ENCODE measurements at places on chromosomes 6 and 20.

DNA sequence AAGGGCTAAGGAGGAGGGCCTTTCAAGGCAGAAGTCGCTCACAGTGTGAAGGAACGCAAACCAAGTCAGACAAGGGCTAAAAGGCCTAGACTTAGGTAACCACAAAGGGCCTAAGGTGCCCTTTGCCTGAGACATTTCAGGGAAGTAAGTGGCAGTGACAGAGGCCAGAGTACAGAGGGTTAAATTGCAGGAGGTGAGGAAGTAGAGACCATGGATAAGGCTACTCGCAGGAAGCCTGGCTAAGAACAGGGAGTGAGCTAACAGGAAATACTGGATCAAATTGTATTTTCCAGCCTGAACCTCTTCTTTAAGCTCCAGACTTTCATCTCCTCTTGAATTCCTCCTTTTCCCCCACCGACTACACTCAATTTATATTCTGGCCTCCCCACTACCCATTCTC, 16.6 kb downstream of the ZHX3 start:
- DNase-seq = no peak

GRCh38 chr20:31869942-31870725, at the start of the genes DUSP15 and TTLL9:
Gene DUSP15 (minus strand): TSS chr20:31870527. CDS start chr20:31870337, 190 bp downstream.
Gene TTLL9 (plus strand): TSS chr20:31870634. CDS start chr20:31871127, 493 bp downstream.
- no peak for DNase-seq

- DNase-seq = no peak
These were observed 159.9 kb upstream of the PCSK2 start for GRCh38 chr20:17066902-17067301.

DNA sequence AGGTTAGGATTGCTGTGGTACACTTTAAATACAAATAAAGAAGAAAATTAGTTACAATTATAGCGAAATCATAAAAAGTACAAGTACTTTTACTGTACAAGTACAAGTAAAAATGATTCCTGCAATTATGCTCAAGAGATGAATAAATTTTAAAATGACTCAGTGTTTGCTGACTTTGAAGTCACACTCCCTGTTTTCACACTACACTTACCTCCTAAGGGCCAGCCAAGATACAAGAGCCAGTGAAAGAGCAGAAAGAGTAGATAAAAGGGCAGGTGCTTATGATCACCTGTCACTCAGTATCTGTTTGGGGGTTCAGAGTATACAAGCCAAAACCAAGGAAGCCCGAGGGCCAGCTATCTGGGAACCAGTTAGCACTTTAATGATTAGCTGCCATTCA, 41.0 kb upstream of the COL21A1 start:
- no peak for DNase-seq

DNA sequence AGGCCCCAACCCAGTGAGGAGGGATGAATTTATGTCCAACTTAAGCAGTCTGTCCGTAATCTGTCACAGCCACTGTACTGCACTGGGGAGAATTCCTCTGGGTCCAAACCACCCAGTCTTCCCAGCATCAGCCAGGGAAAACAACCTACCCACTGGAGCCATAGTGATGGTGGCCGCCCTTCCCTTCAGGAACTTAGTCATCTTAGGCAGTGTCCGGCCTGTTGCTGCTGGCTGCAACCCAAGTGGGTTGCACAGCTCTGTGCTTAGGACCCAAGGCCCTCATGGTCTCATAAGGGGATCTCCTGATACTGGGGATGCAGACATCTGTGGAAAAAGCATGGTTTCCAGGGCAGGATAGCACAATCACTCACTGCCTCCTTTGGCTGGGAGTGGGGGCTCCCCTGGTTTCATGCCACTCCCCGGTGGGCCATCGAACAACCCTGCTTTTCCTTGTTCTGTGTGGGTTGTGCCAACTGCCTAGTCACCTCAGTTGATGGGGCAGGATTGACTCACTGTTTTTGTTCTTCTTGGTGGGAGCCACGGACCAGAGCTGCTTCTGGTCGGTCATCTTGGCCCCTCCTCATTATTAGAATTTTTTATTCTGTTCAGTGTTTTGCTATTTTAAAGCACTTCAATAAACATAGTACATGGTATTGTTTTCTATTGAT, 591.9 kb downstream of the DOK5 start:
- DNase-seq = no peak

DNA sequence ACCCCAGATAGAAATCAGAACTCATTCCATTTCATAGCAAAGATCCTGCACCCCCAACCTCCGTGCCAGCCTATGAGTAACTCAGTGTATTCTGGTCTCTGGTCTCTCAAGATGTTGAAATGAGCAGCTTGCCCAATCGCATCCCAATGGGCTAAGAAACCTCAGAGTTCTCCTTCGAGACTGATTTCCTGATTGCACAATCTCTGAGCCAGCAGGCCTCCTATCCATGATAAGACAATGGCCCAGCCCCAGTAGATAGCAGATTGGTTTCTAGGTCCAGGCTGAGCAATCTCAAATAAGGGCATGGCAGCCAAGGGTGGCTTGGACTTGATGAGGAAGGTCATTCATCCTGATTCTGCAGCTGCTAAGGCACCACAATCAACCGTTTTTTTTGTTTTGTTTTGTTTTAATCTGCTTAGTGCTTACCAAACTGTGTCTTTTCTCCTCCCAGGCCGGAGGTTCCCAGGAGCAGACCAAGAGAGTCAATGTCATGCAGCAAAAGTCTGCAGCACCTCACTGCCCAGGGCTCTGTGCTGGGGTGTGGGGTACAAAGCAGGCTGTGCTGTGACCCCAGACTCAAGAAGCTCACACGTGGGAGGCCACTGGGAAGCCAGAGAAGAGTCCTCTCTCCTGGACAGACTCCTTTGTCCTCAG, 125.1 kb upstream of the NXT1 start:
- DNase-seq = peak; percentile 97

DNA sequence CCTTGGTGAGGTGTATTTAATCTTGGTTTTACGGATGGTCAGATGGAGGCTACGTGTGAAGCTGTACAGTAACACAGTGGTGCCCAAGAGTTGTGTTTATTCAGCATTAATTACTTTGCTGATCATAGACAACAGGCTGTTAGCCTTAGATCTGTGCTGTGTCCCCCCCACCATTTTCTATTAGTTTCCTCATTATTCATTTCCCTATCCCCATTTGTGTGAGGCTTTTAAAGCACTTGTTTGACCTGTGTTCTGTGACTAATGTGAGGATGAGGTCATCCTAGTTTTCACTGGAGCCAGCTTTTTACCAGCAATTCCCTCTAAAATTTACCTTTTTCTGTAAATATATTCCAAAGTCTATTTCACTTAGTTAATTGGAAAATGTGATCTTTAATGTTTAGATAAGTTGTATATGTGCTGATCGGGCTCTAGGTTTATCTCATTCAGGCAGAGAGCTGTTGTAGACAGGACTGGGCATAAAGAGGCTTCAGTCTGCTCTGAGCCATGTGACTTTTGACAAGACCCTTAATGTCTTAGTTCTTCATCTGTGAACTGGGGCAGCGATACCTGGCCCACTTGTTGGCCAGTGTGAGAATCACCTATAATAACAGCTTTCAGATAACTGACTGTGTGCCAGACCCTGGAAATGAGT, 8.4 kb downstream of the MAPRE1 start:
- no peak for DNase-seq

DNA sequence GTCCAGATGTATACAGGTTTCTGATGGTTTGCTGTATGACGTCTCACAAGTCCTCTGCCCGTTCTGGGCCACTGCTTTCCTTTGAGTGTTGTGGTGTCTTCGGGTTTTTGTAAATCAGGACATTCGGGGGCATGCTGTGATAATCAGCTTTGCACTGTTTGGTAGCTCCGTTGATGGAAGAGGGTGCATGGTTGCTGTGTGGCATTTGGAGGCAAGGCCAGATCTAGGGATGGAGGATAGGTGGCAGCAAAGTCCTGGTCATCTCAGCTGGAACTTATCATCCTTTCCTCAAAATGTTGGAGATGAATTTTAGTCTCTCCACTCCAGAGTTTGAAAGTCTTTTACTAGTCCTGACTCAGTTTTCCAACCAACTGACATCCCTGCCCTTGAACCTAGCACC, 91.0 kb downstream of the SCP2D1 start:
- no peak for DNase-seq

- no peak for DNase-seq
These were observed 176.6 kb downstream of the BCKDHB start for GRCh38 chr6:80282913-80283554.

- DNase-seq = peak; percentile 11
These were observed 66.7 kb upstream of the TOP1 start for GRCh38 chr20:40961686-40962640.

- DNase-seq = no peak
These were observed 110.2 kb downstream of the AGPAT4 start for GRCh38 chr6:161163466-161164181.

DNA sequence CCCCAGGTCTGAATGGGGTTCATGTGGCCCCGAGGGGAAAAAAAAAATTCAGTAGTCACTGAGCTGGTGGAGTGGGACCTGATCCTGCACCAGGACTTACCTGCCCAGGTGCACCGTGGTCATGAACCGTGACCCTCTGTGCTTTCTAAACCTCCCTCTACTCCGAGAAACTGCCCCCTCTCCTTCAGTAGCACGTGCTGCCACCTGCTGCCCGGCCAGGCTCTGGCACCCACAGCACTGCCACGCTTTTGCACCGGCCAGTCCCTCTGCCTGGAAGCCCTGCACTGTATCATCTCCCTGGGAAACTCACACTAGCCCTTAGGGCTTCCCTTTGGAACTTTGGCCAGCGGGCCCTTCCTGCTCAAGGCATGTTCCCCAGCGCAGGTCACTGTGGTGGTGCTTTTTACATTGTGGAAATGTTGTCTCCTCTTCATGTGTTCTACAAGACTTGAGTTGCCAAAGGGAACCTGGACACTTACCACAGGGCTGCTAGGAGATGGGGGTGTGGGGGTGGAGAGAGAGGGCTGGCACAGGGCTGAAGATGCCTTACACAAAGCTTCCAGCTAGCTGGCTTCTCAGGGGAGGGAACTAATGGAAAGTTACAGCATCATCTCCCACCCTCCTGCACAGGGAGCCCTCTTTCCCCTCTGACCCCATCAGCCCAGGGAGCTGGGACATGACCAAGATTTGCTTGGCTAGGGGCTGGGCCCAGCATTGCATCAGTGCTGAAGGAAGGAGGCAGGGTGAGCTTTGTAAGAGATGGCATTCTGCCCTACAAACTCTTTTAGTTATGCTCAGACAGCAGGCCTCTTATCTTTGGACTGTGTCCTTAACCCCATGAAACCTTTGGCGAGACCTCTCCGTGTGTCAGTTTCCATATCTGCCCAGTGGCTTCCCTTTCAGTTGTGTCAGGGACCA, 2.5 kb upstream of the PTPRT start:
- no peak for DNase-seq

GRCh38 chr20:21358737-21359136, 38.6 kb downstream of the NKX2-4 start:
- DNase-seq = no peak

DNA sequence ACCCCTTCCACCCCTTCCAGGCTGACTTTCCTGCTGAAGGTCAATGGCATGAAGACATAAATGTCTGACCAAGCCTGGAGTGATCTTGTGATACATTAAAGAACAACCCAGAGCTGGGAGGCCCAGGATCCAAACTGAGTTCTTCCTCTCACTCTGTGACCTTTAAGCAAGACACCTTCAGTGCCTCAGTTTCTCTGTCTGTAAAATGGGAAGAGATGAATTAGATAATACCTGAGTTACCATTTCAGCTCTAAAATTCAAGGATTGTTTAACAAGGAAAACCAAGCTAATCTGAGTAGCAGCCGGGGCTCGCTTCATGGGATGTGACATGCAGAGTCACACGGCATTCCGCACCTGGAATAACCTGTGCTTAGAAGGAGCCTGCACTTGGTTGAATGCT, 7.0 kb upstream of the NFATC2 start:
- DNase-seq = no peak
